ENCODE measurements at places on chromosomes 3 and 15. TPM values are rescaled to one million over a fixed set of nuclear protein-coding genes. Genes with fewer than 3 reads are reported as not detected.

MAGEL2 gene
- not detected for total RNA-seq

CRTAP gene
- total RNA-seq: 89.5 TPM

BFSP2 gene
- not detected for total RNA-seq

TJP1 gene
- total RNA-seq: 122 TPM

IGSF10 gene
- total RNA-seq: 3.9 TPM
